ENCODE measurements at places on chromosomes 1 and 21.

DNA sequence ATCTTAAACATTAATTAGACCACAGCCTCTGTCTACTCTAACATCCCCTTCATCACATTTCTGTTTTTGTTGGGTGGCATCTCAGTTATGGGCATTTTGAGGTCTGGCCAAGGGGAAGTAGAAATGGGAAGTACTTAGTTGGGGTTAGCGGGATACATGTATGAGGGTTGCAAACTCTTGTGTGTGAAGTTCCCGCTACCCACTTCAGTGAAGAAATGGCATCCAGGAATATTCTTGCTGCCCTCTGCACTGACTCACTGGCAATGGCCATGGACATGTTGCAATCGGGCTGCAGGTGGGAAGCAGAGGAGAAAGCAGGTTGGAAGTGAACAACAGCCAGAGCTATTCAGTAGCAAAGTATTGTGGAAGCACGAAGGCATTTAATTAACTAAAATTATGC lies 7.4 kb downstream of the CD48 start:
- DNase-seq = no peak

- DNase-seq = no peak
Observed at GRCh38 chr1:12296623-12297022, 66.8 kb downstream of the VPS13D start.

GRCh38 chr1:66533804-66534740 lies at the start of gene SGIP1:
TSS of gene SGIP1 (plus strand) at chr1:66534153. CDS start at chr1:66534359, 206 bp downstream.
- peak; percentile 39 for DNase-seq

- DNase-seq = no peak
Observed at GRCh38 chr1:227946624-227947385, 927 bp downstream of the WNT9A start.

- DNase-seq = no peak
Observed at GRCh38 chr1:39776400-39776713, 5.2 kb upstream of the OXCT2 start.

GRCh38 chr1:119275145-119276134 lies 93.1 kb upstream of the HAO2 start:
- no peak for DNase-seq

- no peak for DNase-seq
Observed at GRCh38 chr1:37890378-37891014, 31.1 kb upstream of the MTF1 start.

GRCh38 chr1:99869304-99869703 lies 19.1 kb downstream of the AGL start:
- no peak for DNase-seq

DNA sequence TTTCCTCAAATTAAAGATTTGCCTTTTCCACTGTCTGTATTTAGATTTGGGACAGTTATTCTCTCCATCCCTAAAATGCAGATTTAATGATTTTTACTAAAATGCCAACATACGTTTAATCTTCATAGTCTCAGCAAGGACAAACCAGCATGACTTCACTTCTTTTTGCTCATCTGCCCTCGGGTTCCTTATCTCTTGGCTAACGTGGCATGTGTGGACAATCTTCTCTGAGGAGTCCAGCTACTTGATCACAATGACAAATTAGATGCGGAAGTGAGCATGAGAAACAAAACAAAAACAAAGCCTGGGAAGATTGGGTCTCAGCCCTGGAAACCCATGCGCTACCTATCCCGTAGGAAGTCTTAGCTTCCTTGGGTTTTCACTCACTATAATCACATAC lies 1.0 kb downstream of the MRAP start:
- no peak for DNase-seq

DNA sequence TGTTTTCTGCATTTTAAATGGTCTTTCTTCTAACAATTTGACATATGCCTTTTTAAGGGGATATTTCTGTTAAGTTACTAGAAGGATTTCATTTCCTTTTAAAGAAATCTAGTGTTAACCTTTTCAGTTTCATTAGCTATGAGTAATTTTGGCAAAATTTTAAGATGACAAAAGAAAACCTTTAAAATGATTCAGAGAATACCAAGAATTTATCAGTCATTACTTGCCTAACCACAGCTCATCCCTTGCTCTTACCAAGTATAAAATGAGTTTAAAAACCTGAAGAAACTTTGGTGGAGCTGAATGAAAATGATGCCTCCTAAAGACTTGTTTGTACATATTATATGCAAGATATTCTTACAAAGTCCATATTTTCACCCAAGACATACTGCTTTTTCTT lies 101.7 kb downstream of the NEK7 start:
- DNase-seq = no peak

DNA sequence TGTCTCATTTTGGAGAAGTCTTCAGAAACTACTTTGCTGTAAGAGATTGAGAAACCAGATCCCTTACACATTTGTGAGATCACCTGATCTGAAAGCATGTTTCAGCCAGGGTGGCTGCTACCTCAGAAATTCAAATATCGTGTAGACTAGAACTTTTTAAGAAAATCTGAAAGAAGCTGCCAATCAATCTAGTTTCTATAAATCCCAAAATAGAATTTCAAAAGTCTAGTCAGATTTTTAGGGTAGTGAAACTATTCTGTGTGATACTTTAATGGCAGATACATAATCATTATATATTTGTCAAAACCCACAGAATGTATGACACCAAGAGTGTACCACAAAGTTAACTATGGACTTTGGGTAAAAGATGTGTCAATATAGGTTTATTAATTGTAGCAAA lies 79.9 kb upstream of the PLPPR5 start:
- DNase-seq = no peak

- no peak for DNase-seq
Observed at GRCh38 chr1:203307641-203308126, 2.4 kb downstream of the BTG2 start.

GRCh38 chr1:111323231-111323630 lies 32.6 kb downstream of the CHIA start:
- no peak for DNase-seq

DNA sequence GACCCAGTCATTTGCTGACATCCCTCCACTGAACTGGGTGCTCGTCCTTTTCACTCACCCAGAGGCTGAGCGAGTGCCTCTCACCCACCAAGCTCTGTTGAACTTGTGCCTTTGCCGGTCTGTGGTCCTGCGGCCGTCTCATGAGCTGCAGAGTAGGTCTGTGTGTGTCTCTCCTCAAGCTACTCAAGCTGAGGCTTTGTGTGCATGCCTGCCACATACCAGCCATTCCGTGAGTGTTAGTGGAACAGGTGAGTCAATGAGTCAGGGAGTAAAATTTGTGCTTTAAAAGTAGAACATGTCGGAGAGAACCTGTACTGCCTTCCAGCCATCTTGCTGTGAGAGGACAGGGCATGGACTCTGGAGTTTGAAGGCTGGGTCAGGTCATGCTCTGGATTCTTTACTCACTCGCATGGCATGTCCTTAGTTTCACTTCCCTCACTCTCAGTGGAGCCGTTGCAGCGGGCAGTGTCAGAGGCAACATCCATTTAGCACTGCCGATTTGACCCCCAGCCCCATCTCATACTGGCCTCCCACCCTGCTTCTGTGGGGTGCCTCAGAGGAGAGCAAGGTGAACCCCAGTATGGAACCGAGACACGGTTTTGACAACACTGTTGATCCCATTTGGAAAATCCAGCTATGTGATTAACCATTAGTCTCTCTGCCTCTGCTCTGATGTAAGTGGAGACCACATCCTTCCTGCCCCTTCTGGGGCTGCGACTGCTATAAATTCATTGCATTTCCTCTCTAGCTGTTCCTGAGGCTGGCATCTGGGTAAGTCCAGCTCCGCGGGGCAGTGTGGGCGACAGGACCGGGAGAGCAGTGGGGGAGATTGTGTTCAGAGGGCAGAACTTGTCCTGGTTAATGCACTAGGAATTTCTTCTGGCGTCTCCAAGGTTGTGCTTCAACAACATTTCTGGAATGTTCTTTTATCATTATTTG lies at the start of gene NLRP3:
NLRP3 (plus strand) TSS at position 751 of the 939 bp plus-strand sequence. CDS start 2,628 bp downstream, outside the sequence.
- DNase-seq = no peak

GRCh38 chr1:119883826-119884225 lies 12.5 kb downstream of the ADAM30 start:
- DNase-seq = no peak

DNA sequence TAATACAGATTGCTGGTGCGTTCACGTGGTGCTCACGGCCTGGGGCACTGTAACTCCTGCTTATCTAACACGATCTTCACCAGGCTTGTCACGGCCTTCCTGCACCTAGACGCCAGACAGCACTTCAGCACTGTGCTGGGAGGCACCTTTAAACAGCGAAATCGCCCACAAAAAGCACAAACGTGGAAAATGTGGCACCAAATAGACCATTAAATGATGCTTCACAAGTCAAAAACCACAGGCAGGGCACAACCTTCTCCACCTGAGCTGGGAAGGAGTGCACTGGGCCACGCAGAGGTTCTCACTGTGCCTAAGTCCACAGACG lies 20.0 kb downstream of the IBA57 start:
- DNase-seq = no peak

DNA sequence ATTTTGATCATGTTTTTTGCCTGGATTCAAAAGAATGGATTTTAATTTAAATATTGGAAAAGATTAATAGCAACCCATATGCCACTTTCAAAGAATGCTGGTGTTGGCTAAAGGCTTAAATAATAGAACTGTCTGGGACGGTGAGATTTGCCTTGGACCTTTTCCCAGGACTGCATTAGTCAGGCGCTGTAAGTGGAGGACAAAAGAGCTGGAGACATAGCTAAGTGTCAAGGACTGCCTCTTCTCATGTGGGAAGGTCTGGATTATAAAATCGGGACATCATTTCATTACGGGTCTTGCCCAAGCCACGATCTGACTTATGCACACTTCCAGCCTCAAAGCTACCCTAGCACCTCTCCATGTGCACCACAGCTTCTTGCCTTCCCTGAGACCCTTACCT lies 458.5 kb upstream of the DEPDC1 start:
- DNase-seq = no peak

- DNase-seq = no peak
Observed at GRCh38 chr21:44708213-44708865, 3.0 kb downstream of the TSPEAR start.

DNA sequence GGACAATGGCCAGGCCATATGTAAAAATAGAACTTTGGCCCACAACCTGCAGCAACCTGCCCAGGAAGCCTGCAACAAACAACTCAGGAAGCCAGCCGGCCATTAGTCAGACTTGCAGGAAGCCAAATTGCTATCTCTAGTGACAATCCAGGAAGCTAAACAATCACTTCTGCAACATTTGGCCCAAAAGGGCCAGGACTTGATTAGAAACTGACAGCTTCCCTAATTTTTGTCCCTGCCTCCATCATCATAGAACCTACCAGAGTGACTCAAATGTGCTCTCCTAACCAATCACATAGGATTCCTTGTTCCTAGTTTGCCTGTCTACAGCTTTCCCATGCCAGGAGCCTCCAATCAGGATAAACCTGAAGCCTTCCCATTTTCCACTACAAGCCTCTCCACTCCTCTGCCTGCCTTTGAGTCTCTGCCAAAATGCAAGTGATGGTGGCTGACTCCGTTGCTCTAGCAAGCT lies 639.3 kb downstream of the PTPRU start:
- DNase-seq = no peak

DNA sequence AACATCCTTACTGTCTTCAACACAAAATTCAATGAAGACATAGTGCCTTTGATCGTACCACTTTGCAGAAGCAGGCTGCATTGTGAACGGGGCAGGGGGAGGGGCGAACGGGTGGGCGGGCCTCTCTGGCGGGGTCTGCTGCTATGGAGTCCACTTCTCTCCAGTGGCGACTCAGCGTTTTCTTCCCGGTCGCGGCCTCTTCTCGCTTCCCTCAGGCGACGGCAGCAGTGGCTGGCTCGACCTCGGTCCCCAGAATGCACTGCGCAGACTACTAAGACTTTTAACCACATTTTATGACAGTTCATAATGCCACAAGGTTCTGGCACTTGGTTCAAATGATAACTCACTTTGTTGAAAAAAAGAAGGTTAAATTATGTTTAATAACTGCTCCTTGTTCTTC lies 21.2 kb downstream of the GBP2 start:
- no peak for DNase-seq

GRCh38 chr1:67677930-67678329 lies 7.1 kb upstream of the GADD45A start:
- DNase-seq = no peak

GRCh38 chr1:17627239-17628052 lies 87.9 kb downstream of the ARHGEF10L start:
- no peak for DNase-seq

GRCh38 chr1:31755850-31756492 lies 8.2 kb downstream of the ADGRB2 start:
- DNase-seq = no peak

GRCh38 chr21:42797522-42797921 lies 81.8 kb downstream of the WDR4 start:
- DNase-seq = no peak

GRCh38 chr1:198605406-198605805 lies 33.4 kb upstream of the PTPRC start:
- DNase-seq = no peak

DNA sequence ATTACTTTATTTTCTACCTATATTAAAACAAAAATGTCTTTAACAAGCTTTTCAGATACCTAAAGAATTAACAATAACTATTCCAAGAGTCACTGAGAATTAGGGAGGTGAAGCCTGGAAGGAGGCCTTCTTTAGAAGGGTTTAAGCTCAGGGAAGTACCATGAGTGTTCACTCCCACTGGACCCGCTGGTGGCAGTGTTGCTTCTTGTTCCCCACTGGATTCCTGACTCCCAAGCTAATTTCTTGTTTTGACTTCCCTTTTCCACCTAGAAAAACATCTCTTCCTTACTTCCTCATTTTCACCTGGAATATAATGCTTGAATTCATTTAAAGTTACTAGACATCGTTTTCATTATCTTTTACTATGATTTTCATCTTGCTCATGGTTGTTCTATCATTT lies 264.2 kb downstream of the HMCN1 start:
- DNase-seq = no peak

DNA sequence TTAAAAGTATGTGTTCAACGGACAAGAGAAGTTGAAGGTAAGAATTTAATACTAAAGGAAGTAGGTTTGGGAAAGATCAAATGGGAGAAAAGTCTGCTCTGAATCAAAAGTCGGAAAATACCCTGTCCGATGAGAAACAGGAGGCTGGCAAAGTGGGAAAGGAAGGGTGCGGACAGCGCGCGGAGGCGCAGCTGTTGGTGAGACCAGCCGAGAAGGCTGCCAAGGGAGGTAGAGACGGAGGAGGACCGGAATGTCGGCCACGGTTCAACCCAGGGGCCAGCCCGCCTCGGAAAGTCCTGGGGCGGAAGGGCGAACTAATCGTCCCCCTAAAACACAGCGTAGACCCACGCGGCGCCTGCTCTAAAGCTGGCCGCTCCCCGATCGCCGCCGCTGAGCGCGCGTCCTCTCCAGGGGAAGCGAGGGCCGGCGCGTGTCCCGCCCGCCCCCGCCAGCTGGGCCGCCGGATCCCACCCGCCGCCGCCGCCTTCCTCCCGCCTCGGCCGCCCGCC lies 639 bp upstream of the SPATA1 start:
- no peak for DNase-seq

- no peak for DNase-seq
Observed at GRCh38 chr1:41835485-41835884, 83.2 kb downstream of the HIVEP3 start.

GRCh38 chr1:185289880-185290279 lies 27.2 kb downstream of the IVNS1ABP start:
- no peak for DNase-seq

Measured in NCI-H187 treated with DMSO at 0.1 percent for 48 hours (cell line).